ENCODE measurements at places on chromosomes 13 and 19. TPM values are rescaled to one million over a fixed set of nuclear protein-coding genes. Genes with fewer than 3 reads are reported as not detected.

DNA sequence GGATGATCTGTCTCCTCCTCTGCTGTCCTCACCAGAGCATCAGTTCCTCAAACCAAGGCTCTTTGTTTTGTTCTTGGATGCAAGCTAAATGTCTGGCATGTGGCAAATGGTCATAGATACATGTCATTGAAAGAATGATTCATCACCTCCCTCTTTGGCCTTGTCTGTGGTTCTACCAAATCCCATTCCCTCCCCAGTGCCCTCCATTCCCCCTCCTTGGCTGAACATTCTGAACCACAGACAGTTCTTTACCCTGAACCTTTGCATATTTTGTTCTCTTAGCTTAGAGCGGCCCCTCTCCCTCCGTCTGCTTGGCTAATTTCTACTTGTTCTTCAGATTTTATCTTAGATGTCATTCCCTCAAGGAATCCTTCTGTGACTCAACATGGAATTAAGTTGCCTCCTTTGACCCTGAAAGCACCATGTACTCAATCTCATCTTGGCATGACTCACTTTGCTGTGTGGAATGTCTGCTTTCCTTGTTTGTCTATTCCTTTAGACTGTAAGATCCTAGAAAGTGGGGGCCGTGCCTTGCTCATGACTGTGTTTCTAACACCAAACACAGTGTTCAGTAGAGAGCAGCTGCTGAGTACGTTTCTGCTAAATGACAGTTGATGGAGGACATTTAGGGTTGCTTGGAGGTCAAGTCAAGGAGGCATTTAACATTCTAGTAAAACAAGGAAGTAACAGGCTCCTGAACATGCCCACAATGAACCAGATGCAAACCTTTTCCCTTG lies 8.1 kb downstream of the ALOX5AP start:
- DNase-seq: no peak
- H3K27me3 ChIP-seq: no peaks in the 10 kb centered on the region
- H3K4me3 ChIP-seq: no peak overlapping the region

DNA sequence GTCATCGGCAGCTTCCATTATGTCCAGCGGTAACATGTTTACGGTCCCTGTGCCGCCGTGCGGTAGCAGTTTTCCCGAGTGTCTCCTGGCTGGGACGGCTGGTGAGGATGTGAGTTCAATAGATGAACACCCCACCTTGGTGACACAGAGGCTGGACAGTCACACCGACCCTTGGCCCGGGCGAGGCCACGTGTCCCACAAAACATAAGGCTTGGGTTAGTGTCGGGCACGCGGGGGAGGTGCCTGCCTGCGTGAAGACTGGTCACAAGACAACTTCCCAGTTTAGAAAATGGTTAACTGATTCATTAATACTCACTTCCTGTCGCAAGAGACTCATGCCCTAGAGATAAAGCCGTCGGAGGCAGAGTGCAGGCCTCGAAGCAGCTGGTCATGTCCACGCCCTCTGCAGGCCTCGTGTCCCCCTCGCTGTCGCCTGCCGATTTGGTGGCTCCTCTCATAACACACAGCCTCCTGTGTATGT lies 17.2 kb downstream of the RASA3 start:
- no peak for DNase-seq
- H3K27me3 ChIP-seq: no peaks in the 10 kb centered on the region
- no peaks in the 10 kb centered on the region for H3K36me3 ChIP-seq
- H3K4me3 ChIP-seq: no peak overlapping the region

DNA sequence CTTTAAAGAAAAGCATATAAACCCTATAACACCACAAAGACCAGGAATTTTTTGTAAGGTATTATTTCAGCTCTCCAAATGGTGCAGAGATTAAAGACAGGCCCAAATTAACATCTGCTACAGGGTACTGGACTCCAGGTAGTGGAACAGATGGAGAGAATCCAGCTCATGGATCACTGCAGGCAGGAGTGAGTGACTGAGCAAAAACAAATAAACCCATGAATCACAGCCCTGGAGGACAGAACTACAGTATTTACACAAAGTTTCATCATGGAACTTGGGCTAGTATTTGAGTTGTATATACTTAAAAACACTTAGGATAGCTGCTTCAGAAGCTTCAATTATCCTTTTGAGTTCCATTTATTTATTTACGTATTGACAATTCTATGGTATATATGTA lies 132.8 kb upstream of the SPRY2 start:
- no peak overlapping the region for H3K27ac ChIP-seq
- no peaks in the 10 kb centered on the region for H3K27me3 ChIP-seq
- no peaks in the 10 kb centered on the region for H3K36me3 ChIP-seq
- no peak for DNase-seq

The ZNF329 gene
- 20.0 TPM for total RNA-seq

DNA sequence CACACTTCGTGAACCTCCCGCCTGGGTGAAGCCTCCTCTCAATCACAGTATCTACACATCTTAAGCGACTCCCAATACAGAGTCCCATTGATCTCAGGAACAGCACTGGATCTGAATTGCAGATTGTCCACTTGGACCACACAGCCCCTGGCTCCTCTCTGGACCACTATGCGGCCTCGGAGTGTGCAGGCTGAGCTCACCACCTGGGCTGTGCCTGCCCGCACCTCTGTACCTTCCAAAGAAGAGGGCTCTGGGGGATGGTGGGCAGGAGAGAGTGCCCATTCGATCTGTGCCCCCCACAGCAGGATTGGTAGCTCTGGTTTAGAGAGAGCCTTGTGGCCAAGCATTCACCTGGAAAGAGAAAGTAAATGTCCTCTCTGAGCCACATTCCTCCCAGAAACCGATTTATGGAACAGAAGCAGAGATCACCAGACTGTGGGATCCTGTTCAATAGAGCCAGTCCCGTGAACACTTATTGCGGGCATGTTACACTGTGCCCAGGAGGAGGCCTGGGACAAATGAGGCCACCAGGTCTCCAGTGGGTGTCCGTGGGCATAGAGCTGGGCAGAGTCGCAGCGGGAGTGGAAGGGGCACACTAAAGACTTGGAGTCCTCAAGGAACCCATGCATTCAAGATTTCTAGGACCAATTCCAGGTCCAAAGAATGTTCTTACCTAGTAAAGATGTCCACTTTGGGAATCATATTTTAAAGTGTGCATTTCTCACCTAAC lies 141.6 kb upstream of the SOX1 start:
- no peak overlapping the region for H3K27ac ChIP-seq
- H3K4me1 ChIP-seq: no peaks in the 10 kb centered on the region
- no peak for DNase-seq
- H3K4me3 ChIP-seq: no peak overlapping the region
- peaks cover 3% of the 10 kb centered on the region for H3K27me3 ChIP-seq

GRCh38 chr19:4749870-4750590 lies 26.4 kb upstream of the DPP9 start:
- no peak overlapping the region for H3K27ac ChIP-seq
- H3K36me3 ChIP-seq: no peaks in the 10 kb centered on the region
- no peak overlapping the region for H3K4me3 ChIP-seq
- no peaks in the 10 kb centered on the region for H3K4me1 ChIP-seq
- H3K27me3 ChIP-seq: peaks cover 5% of the 10 kb centered on the region

GRCh38 chr19:32407004-32407992 lies 1.7 kb downstream of the DPY19L3 start:
- H3K4me3 ChIP-seq: no peak overlapping the region
- H3K27ac ChIP-seq: peak overlapping the region; percentile 54
- H3K36me3 ChIP-seq: peaks cover 26% of the 10 kb centered on the region
- DNase-seq: peak; percentile 17

DNA sequence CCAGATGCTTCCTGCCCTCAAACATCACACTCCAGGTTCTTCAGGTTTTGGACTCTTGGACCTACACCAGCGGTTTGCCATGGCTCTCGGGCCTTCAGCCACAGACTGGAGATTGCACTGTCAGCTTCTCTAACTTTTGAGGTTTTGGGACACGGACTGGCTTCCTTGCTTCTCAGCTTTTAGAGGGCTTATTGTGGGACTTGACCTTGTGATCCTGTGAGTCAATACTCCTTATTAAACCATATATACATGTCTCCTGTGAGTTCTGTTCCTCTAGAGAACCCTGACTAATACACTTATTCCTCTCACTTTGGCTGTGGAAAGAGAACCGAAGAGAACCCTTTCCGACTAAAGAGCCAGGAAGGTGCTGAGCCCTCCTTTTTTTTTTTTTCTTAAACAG lies 53.6 kb downstream of the LMO7 start:
- no peak overlapping the region for H3K27ac ChIP-seq
- no peak overlapping the region for H3K4me3 ChIP-seq
- DNase-seq: no peak

DNA sequence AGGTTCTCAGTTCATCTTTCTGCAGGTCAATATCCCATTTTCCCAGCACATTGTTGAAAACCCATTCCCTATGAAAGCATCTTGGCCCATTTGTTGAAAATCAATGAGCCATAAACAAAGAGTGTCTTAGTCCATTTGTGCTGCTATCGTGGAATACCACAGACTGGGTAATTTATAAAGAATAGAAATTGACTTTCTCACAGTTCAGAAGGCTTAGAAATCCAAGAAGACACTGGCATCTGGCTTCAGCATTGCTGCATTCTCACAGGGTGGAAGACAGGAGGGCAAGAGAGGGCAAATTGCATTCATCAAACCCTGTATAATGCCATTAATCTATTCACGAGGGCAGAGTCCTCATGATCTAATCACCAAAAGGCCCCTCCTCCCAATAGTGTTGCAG lies 34.1 kb downstream of the ZNF823 start:
- H3K27me3 ChIP-seq: no peaks in the 10 kb centered on the region
- H3K27ac ChIP-seq: no peak overlapping the region
- no peak for DNase-seq
- H3K36me3 ChIP-seq: no peaks in the 10 kb centered on the region
- H3K4me1 ChIP-seq: no peaks in the 10 kb centered on the region
- H3K4me3 ChIP-seq: no peak overlapping the region

- H3K4me3 ChIP-seq: no peak overlapping the region
- DNase-seq: no peak
- no peaks in the 10 kb centered on the region for H3K36me3 ChIP-seq
- peak overlapping the region; percentile 85 for H3K27ac ChIP-seq
Measured at GRCh38 chr13:50685956-50686355, 157.5 kb downstream of the DLEU7 start.

DNA sequence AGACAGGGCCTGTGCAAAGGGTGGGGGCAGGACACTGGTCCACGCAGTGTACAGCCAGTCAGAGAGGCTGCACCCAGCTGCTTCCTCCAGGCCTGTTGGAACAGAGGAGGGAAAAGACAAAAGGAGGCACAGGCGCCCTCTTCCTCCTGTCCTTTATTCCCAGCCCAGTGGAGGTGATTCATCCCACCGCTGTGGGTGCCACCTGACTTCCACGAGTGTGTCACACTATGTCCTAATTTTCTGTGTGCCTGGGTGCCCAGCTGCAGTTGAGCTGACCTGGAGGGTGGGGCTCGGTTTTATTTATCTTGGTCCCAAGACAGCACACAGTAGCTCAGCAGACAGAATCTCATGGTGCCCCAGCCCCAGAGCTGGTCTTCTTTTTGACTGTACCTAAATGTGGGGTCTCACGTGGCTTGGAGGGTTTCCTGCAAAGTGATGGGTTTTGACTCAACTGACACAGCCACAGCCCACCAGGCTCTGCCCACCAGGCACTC lies 9.0 kb downstream of the EPS15L1 start:
- H3K36me3 ChIP-seq: no peaks in the 10 kb centered on the region
- peaks cover 8% of the 10 kb centered on the region for H3K4me1 ChIP-seq
- no peak overlapping the region for H3K4me3 ChIP-seq
- no peaks in the 10 kb centered on the region for H3K27me3 ChIP-seq
- no peak for DNase-seq

The CLN5 gene
- 41.7 TPM for total RNA-seq

The C1QTNF9 gene
- not detected for total RNA-seq

The TEX26 gene
- 6.2 TPM for total RNA-seq

- peak within 1 kb of the TSS; percentile 72 for H3K27ac ChIP-seq
- H3K4me3 ChIP-seq: no peak within 1 kb of the TSS
Measured at GRCh38 chr13:41019011-41019487, at the start of gene ELF1. Gene ELF1 (minus strand): TSS chr13:41019316. CDS start chr13:40982054, 37,262 bp downstream.

GRCh38 chr19:48928164-48929025 lies 5.1 kb upstream of the DHDH start:
- peak overlapping the region; percentile 60 for H3K27ac ChIP-seq
- H3K4me1 ChIP-seq: peaks cover 3% of the 10 kb centered on the region
- no peak overlapping the region for H3K4me3 ChIP-seq
- H3K36me3 ChIP-seq: no peaks in the 10 kb centered on the region
- DNase-seq: peak; percentile 63

DNA sequence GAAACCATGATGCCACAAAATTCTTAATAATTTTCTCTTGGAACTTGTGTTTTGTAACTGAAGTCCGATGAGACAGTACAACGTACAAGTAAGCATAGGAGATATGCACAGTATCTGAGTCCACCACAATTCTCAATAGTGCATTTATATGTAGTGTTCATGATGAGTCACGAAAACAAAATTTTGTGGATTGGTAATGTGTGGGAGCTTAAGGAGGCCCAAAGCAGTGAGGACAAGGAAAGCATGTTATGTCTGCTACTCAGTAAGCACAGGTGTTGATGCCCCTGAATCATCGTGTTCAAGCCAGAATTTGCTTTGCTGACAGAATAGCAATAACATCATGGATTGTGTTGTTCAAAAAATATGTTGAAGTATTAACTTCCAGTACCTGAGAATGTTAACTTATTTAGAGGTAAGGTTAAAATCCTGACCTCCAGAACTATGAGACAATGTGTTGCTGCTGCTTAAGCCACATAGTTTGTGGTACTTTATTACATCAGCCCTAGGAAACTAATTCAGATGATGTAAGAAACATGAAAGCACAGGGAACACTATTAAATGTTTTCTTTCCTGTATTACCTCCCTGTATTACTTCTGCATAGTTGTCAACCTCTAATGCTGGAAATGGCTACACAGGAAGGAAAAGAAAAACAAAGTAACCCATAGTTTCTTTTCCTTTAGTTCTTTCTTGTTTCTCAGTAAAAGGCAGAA lies 201.3 kb downstream of the SLITRK6 start:
- no peaks in the 10 kb centered on the region for H3K4me1 ChIP-seq
- H3K27ac ChIP-seq: no peak overlapping the region
- H3K4me3 ChIP-seq: no peak overlapping the region

- peaks cover 14% of the 10 kb centered on the region for H3K36me3 ChIP-seq
- H3K27ac ChIP-seq: no peak overlapping the region
- peaks cover 8% of the 10 kb centered on the region for H3K4me1 ChIP-seq
- H3K27me3 ChIP-seq: no peaks in the 10 kb centered on the region
- DNase-seq: peak; percentile 36
- no peak overlapping the region for H3K4me3 ChIP-seq
Measured at GRCh38 chr19:8396563-8397203, 6.5 kb downstream of the RAB11B start.

The ZNF729 gene
- total RNA-seq: not detected

- DNase-seq: peak; percentile 72
- no peak overlapping the region for H3K4me3 ChIP-seq
- H3K27me3 ChIP-seq: no peaks in the 10 kb centered on the region
- H3K36me3 ChIP-seq: no peaks in the 10 kb centered on the region
- no peaks in the 10 kb centered on the region for H3K4me1 ChIP-seq
Measured at GRCh38 chr13:99855526-99856420, 115.8 kb downstream of the ZIC5 start.

The SCN1B gene
- total RNA-seq: 8.4 TPM

- DNase-seq: no peak
- no peak overlapping the region for H3K27ac ChIP-seq
- H3K4me3 ChIP-seq: no peak overlapping the region
- H3K36me3 ChIP-seq: no peaks in the 10 kb centered on the region
- H3K27me3 ChIP-seq: no peaks in the 10 kb centered on the region
Measured at GRCh38 chr13:22726726-22727125, 454.1 kb upstream of the SGCG start.

All from lung (tissue), 17 donors.